ENCODE measurements at places on chromosomes 16 and 17.

DNA sequence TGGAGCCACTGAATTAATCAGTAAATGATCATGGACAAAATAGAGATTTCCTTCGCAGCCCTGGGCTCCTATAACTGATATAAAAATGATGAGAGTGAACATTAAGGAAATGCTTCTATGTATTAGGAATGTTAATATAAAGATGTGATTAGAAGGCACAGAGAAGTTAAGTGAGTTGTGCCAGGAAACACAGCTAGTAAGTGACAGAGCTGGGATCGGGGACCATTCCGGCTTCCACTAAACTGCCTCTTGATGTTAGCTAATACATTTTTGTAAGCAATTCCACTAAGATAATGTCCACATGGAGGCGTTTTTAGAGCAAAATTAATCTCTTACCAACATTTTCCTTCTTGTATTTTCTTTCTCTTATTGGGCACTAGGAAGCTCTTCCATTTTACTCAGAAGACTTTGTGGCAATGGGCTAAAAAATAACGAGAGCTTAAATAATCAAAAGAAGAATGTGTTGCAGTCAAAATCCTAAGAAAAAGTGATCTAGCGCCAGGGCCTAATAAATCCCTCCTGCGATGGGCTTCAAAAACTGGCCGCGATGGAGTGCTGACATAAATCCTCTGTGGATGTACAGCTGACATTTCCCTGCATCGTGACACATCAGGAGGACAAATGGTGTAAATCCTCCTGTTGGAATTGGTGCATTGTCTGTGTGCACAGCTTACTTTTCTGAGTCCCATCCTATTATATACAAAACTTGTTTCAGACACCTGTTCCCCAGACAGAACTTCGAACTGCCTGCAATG lies 326.1 kb upstream of the MAF start:
- DNase-seq, result no peak

GRCh38 chr16:78985716-78986605 lies 614.6 kb downstream of the MAF start:
- DNase-seq, result no peak

DNA sequence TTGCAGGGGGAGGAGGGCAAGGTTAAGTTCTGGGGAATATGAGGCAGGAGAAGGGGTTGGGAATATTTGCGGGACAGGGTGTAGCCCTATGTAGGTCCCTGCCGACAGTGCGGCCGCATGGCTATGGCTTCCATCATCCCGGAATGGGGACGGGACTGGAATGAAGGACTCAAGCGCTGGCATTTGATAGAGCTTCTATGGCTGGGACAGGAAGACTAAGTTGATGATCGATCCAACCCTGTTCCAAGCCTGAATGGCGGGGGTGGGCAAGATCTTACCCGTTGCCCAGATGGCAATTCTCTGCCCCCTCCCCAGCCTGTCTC lies 47.1 kb downstream of the SRCIN1 start:
- DNase-seq, result no peak

- no peak for DNase-seq
Observed at GRCh38 chr17:35002876-35003551, 22.7 kb downstream of the LIG3 start.

GRCh38 chr16:17944345-17944744 lies 392.2 kb downstream of the NPIPA8 start:
- DNase-seq, result no peak

GRCh38 chr17:13143001-13143400 lies 125.2 kb upstream of the ELAC2 start:
- DNase-seq, result no peak

DNA sequence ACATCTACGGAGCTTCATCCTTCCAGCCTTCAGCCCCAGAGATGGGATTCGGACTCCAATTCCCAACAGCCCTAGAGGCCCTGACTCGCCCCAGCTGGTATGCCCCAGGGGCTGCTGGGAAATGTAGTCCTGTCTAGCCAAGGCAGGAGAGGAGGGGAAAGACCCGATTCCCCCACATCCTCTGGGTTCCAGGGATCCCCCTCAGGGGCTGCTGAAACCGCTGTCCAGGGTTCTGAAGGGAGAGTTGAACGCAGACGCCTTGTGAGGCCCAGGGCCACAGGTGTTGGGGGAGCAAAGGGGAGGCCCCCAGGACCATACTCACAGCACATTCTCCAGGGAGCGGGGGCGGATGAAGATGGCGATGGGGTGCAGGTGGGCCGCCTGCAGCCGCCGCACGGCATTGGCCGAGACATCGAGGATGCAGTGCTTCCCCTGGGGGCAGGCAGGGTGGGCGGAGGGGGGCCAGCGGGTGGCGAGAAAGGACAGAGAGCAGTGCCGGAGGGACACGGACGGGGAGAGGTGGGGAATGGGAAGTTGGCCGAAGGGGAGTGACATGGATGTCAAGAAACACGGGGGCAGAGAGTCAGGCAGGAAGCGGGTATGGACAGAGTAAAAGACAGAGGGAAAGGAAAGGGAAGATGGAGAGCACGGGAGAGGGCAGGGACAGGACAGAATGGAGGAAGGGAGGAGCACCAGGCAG lies 12.6 kb upstream of the ASGR1 start:
- DNase-seq, result peak; percentile 66

DNA sequence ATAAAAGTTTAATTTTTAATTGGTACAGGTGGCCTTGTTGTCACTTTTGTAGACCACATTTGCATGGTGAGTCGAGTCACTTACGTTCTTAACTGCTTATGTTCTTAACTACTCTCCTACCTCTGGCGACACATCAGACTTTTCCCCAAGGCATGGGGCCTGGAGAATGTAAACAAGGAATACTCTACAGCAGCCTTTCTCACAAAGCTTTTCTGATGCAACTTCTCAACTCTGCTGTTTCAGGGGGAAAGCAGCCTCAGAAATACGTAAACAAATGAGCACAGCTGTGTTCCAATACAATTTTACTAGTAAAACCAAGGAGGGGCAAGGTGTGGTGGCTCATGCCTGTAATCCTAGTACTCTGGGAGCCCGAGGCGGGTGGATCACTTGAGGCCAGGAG lies 6.9 kb downstream of the KARS1 start:
- DNase-seq, result no peak

DNA sequence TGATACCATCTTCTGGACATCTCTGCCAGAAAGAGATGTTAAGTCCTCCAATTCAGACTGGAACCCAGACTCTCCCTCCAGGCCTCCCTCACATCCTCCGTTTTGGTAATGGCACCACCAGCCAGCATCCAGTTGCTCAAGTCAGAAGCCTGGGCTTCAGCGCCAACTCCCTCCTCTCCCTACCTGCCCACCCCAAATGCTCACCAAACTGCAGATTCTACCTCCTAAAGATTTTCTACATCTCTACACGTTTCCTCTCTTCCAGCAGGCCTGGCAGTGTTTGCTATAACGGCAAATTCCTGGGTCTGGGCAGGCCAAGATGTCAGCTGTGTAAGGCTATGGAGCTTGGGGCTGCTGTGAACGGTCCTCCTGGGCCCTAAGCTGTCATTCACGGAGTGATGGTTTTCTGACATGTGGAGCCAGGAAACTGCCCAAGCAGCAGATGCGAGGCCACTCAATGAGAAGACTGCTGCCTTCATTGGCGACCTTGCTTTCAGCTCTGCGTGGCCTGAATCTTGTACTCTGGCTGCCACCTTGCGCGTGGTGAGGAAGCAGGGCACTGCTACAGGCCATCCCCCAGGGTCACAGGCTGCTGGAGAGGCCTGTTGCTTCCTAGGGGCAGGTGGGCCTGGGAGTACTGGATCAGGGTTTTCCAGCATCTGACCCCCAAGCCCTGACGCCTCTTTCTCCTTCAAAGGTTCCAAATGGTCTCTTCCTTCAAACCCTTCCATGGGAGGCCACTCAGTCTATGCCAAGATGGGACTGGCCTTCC lies 37.7 kb downstream of the TBX4 start:
- DNase-seq, result no peak

DNA sequence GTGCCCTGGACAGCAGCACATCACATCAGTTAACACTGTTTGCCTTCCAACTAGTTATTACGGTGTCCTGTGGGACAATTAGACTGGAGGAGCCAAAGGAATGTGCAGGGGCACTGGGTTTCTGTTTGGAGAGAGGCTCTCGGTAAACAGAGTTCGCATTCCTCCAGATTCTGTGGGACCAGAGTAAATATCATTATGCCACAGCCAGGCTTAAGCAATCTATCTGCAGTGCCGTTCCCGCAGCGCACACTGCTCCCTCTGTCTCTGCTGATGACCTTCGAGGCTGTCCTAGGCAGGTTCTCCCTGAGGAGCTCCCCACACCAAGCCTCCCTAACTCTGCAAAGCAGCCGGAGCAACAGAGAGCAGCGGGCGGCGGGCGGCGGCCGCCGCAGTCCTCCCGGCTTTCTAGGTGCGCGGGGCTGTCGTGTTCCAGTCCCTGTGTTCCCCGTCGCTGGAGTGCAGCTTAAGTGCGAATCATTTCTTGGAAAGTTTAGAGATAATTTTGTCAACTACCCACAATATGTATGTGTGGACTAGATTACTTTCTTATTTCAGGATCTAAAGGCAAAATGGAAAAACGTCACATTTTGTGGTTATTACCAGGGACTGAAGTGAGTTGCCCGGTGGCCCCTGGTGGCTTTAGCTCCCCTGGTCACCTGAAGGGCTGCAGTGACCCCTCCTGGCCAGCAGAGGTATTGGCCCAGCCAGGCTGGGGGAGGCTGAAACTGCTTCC lies 43.3 kb downstream of the PGS1 start:
- peak; percentile 59 for DNase-seq

DNA sequence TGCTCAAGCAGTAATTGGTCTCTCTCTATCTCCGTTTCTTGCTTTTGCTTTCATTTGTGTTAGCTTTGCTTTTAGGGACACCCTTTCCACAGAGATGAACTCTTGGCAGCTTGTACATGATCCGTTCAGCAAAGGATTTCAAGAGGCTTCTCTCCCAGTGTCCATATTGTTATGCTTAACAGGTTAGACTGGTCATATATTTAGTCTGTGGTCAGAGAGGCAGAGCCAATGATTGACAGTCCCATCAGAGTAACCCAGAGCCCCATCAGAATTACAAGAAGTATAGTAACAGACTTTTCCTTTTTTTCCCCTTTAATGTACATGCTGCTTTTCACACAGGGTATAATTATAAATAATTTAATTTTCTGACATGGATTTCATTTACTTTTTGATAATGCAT lies 34.4 kb downstream of the GDPD1 start:
- no peak for DNase-seq

GRCh38 chr16:4654011-4654963 lies 29.7 kb downstream of the MGRN1 start:
- no peak for DNase-seq

- no peak for DNase-seq
Observed at GRCh38 chr17:17055286-17056155, 13.3 kb downstream of the MPRIP start.
